ENCODE measurements at places on chromosomes 2 and 18.
A peak's percentile ranks its signal among the peaks of the same experiment; 100 is the strongest.

GRCh38 chr2:113091231-113091896 lies 23.6 kb downstream of the IL1F10 start:
- DNase-seq = no peak

- no peak for DNase-seq
These were observed 241.3 kb downstream of the MREG start for GRCh38 chr2:215772003-215772402.

DNA sequence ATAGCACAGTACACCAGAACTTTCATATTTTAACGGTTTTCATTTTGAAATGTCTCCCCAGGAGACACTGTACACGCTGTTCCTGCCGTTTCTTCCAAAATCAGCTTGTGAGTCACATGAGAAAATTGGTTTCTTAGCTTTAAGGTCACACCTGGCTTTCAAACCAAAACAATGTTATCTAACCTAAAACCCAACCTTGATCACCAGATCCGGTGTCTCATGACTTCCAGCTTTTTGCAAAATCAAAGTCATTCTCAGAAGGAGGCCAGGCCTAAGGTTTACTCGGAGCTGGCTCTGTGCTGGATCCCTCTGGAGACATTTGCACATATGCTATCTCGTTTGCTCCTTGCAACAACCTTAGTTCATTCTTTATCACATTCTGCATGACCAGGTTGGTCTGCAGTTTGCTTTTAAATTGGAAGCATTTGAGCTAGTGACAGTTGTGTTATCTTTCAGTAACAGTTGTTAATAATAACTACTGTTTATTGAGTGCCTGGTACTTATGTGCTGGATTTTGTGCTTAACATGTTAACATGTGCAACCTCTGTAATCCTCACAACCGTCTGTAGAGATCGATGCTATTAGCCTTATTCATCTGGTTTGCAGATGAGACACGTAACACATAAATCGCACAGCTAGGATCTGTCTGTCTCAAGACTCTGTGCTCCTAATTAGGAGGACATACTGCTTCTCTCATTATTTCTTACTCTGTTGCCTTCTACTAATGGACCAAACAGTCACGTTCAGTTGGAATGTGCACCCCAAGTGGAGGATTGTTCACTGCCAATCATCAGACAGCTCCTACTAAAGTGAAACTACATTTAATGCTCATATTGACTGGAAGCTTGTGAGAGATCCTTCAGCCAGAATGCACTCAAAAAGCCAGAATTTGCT lies 105.5 kb downstream of the RNF144A start:
- no peak for DNase-seq

DNA sequence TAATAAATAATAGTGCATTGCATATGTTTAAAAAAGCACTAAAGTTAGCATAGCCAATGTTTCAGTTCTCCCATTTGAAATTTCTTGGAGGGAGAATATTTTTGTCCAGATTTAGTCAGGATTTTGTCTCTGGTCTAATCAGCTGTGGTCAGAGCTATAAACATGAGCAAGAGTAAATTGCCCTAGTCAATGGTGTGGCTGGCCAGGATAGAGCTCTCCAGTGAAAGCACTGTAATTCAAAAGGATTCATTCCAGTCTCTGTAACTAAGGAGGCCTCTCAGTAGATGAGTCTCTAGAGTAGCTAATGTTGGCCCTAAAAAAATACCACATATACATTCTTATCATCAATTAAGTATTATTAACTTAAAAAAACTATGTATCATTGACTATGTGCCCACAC lies 241.6 kb downstream of the CDCA7 start:
- DNase-seq = no peak

GRCh38 chr2:178229927-178230326 lies 35.6 kb downstream of the OSBPL6 start:
- no peak for DNase-seq

DNA sequence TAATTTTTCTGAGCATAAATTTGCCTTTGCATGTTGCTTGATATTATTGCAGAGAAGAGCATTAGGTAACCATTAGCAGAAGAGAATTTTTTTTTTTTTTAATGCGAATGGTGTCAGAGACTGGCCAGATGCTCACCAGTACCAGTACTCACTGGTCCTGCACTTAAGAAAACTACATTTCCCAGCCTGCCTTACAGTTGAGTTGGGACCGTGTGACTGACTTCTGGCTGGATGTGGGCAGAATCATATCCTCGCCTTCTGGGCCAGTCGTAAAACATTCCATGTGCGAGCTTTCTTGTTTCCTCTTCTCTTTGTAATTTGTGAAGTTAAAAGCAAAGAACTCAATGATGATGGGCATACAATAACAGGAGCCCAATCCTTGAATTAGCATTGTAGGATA lies 132.4 kb downstream of the LRRC30 start:
- no peak for DNase-seq

GRCh38 chr2:190767821-190768220 lies 112.8 kb upstream of the GLS start:
- DNase-seq = no peak

GRCh38 chr2:222272446-222273015 lies 26.3 kb downstream of the PAX3 start:
- DNase-seq = no peak

DNA sequence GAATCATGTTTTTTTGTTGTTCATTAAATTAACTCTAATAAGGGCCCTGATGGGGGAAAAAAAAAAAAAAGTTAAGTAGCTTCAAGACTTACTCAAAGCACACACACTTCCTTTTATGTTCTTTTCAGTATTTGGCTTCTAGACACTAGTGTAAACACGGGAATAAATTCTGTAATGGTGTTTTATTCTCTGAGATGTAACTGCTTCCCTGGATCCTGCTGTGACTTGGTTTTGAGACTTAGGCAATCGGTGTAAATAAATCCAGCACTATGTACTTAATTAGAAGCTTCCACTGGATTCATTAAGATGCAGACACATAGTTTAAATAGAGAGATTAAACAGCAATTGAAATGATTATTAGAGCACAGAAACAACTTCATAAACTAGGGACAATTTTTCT lies 26.1 kb upstream of the AP1S3 start:
- DNase-seq = no peak

DNA sequence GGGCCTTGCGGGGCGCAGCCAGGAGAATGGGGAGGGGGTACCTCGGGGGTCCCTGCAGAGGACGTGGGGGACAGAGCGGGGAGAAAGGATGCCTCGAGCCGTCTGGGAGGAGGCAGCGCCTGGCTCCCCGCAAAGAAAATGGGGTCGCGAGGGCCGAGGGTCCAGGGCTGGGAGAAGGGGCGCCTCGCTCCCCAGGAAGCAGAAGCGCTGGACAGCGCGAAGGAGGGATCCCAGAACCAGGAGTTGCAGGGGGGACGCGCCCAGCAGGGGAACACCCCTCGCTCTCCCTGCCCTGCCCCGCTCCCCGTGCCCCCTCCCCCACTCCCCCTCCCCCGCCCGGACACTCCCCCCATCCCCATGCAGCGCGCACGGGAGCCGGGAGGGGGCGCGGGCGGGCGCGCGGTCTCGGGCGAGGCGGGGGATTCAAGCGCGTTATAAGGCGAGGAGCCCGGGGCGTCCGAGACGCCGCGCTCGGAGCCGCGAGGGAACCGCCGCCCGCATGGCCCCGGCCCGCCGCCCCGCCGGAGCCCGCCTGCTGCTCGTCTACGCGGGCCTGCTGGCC lies at the start of gene ERFE:
Gene ERFE (plus strand): TSS at position 462 of the 562 bp plus-strand sequence. CDS start 38 bp downstream, at position 500.
- DNase-seq = no peak

- no peak for DNase-seq
These were observed 59.0 kb upstream of the ODC1 start for GRCh38 chr2:10507106-10507505.

DNA sequence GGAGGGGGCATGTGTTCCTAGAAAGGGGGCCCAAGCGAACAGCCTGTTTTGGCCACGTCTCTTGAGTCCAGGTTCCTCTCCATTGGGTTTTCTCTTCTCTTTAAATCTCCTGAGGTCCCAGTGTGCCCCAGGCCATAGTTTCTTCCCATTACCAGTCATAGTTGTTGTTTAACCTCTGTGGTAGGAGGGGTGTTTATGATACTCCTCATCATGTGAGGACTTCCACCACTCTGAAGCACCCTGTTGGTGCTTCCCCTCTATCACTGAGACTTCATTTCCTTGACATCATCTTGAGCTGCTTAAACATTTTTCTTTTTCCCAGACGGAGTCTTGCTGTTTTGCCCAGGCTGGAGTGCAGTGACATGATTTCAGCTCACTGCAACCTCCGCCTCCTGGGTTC lies 45.9 kb downstream of the WIPF1 start:
- DNase-seq = no peak

DNA sequence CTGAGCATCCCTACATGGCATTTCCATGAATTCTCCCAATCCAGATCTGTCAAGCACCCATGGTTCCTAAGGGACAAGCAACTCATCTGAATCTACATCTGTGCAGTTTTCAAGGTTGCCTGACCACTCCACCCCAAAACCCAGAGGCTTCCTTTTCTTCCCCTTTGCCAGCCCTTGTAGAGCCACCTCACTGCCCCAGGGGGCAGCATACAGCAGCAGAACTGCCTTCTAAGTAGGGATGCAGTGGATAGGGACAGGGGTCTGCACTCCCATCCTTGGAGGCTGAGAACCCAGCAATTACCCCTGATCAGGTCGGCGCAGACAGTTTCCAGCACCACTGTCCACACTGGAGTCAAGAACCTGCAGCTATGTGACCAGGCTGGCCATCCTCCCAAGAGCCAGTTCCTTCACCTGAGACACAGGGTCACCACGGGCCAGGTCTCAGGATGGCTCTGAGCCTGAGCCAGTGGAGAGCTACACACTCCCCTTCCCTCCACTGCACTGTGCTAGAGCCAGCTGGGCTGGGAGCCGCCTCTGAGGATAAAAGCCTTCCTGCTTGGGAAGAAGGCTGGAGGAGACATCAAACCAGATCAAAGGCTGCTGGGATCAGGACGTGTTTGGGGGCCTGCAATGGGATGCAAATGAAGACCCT lies 283.1 kb downstream of the CELF4 start:
- no peak for DNase-seq

- no peak for DNase-seq
These were observed 113.1 kb upstream of the HAAO start for GRCh38 chr2:42905341-42906110.

DNA sequence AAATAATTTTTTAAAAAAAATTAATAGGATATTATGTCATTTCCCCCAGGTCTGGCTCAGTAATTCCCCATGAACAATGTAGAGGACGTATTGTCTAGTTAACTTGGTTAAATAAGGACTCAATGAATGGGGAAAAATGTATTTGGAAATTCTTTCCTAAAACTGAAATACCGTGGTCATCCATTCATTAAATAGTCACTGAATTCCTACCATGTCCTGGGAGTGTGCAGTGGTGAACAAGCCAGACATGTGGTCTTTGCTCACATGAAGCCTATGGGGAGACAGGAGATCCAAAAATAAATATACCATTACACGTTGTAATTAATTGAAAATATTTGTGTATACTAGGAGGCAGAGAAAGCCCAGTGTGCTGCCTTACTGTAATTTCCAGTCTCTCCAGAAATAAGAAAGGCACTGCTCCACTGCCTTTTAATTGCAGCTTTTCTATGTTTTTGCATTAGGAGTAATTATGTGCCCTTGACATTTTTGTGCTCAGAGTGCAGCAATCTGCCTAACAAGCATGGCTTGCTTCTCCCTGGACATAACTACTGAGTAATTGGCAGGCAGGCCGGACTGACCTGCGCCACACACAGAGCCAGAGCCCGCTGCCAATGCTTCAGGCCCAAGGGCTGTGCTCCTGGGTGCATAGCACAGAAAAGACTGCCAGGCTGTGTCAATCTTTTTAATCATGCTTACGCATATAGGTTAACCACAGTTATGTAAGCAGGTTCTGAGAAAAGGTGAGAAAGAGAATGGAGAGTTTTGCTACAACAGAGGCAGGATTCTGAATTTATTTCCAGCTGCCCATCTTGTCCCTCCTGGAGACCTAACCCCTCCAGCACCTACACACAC lies 22.2 kb upstream of the TTC39C start:
- peak; percentile 23 for DNase-seq

- no peak for DNase-seq
These were observed 176.8 kb downstream of the RTP5 start for GRCh38 chr2:242046206-242046826.

DNA sequence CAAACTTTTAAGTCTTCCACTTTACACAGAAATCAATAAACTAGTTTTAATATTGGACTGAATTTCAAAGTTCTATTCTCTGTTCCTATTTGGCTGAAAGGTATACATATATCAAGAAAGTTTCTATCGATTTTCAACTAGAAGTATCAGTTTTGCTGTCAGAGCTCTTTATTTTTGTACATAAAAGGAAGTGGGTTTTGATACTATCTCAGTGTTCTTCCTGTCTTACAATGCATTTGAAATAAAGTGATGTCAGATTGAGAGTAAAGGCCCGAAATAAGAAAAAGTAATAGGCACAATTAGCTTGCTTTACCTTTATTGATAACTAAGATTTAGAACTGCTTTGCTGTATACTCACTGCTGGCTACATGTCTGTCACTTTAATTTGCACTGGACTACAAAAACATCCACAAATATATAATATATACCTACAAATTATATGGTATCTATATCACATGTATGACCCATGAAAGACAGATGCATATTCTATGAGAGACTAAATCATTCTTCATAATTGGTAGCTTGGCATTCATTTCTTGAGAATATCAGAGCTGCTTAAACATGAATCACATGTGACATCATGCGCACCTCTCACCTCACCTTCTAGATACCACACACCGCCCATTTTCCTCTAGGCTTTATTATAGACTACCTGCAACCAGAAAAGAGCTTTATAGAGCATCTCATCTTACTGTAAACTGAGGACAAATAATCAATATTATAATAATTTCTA lies 83.6 kb downstream of the ASXL2 start:
- no peak for DNase-seq

DNA sequence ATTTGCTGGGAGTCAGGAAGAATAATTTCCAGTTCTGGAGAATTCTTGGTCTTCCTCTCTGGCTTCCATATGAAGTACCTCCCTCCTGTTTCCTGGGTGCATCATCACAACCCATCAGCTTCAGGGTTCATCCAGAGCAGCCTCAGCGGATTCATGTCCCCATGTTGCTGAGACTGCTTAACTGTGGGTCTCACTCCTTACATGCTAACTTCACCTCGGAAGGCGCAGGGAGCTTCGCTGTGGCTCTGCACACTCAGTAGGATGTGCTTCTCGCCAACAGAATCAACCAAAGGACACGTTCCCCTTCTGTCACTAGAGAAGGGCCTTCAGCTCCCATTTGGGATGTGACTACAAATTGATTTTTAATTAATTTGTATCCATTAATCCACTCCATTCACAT lies 24.2 kb downstream of the FBLN7 start:
- DNase-seq = no peak

GRCh38 chr2:142897807-142898206 lies 20.3 kb downstream of the KYNU start:
- DNase-seq = no peak

Data from anterior cingulate cortex (tissue), 58 donors.